Caki2 (cell line): ENCODE measurements at places on chromosomes 3 and 15. TPM values are rescaled to one million over a fixed set of nuclear protein-coding genes. Genes with fewer than 3 reads are reported as not detected.
A peak's percentile ranks its signal among the peaks of the same experiment; 100 is the strongest.

RAB8B gene
- 8.0 and 10.4 TPM in 2 replicates for total RNA-seq

CCDC13 gene
- not detected in 2 replicates for total RNA-seq

SEMA6D gene
- 0.14 TPM in 1 of 2 replicates, not detected in the other for total RNA-seq

PCLAF gene
- total RNA-seq: 73.7 and 79.2 TPM in 2 replicates

TRPM1 gene
- 0.07 TPM in 1 of 2 replicates, not detected in the other for total RNA-seq

ERICH6 gene
- total RNA-seq: not detected in 2 replicates

GABRR3 gene
- total RNA-seq: not detected in 2 replicates

SMCO1 gene
- total RNA-seq: not detected in 2 replicates

PDCD10 gene
- total RNA-seq: 86.4 and 87.7 TPM in 2 replicates

- DNase-seq: no peak
Measured at GRCh38 chr3:118949113-118949760, 85.4 kb downstream of the IGSF11 start.

GRCh38 chr15:70580286-70580685 is 183.1 kb downstream of the UACA start:
- DNase-seq: no peak

DNA sequence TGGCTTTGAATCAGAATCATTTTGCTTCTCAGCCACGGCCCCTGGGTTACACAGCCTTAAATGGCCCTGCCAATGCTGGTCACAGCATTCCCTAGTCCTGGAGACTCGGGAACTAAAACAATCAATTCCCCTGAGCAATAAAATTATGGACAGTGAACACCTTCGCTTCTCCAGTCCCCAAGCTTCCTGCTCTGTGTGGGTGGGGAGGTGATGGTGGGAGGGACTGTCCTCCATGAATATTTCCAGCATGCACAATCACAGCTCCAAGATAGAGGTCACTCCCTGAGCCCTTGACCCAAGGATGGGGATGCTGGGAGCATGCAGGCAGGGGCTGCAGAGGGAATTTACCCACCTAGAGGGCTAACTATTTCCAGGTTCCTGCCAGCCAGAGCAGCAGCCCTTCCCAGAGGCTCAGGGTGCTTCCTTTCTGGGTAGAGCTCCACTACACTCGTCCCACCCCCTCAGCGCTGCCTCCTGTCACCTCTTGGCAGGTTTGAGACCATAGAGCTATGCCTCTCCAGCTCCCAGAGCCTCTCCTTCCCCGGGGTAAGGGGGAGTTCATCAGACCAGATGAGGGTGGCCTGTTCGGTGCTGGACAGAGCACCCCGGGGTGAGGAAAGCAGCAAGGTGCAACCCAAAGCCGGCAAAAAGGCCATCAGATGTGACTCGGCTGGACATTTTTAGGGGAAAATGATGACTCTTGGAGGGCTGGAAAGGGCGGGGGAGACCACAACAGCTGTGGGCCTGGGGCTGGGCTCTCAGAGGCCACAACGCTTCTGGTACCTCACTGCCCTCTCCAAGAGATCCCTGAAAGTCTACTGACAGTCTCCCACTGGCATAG is 14.5 kb upstream of the CCDC33 start:
- DNase-seq: no peak

GRCh38 chr3:168812234-168812633 is 716.5 kb upstream of the GOLIM4 start:
- DNase-seq: no peak

- DNase-seq: no peak
Measured at GRCh38 chr3:27289769-27290413, 79.3 kb downstream of the NEK10 start.

GRCh38 chr3:66036586-66037148 is 2.1 kb downstream of the MAGI1 start:
- DNase-seq: no peak

- DNase-seq: no peak
Measured at GRCh38 chr15:45790325-45790943, 155.6 kb downstream of the SQOR start.

GRCh38 chr3:14548321-14548729 is 8.2 kb upstream of the GRIP2 start:
- no peak for DNase-seq

DNA sequence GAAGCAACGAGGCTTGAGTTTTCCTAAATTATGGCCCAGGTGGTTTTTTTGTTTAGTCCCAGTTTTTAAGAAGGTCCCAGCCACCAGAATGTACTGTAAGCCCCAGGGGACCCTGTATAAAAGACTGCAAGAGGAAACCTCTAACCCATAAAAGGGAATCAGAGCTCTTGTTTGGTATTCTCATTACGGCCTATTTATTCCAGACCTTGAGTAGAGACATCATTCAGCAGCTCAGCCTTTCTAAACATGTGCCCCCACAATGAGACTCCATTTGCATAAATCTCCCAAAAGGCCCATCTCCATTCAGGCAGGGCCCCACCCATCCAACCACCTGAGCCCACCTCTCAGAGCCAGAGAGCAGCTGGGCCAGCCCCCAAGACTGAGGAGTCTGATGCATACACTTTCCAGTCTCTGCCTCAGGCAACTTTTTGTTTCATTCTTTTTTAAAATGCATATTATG is 25.7 kb downstream of the ZDHHC3 start:
- no peak for DNase-seq

DNA sequence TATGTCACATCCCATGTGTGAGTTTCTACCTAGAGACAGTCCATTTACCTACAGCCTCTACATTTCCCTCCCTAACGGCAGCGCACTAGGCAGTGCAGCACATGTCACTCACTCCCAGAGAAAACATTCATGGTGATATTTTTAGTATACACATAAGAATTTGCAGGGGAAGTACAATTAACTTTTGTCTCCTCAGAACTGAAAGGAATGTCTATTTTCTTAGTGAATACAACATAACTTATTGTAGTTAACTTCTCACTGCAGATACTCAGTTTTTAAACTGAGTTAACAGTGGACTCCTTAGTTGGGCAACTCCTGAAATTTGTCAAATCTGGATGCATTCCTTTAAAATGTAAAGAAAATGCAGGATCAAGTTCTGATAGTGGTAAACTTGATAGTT is 4.5 kb upstream of the ZBTB47 start:
- no peak for DNase-seq

- no peak for DNase-seq
Measured at GRCh38 chr15:77577366-77577950, 55.3 kb downstream of the LINGO1 start.

- no peak for DNase-seq
Measured at GRCh38 chr3:194051366-194052149, 84.4 kb upstream of the HES1 start.

DNA sequence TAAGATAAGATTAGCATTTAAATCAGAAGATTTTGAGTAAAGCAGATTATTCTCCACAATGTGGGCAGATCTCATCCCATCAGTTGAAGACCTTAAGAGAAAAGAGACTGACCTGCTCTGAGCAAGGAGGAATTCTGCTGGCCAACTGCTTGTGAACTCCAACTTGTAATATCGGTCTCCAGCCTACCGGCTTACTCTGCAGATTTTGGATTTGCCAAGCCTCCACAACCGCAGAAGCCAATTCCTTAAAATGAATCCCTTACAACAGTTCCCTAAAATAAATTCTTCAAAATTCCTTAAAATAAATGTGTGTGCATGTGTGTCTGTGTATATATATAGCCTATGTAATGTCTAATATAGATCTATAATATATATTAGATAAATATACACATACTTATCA is 107.4 kb upstream of the KLF13 start:
- no peak for DNase-seq

- no peak for DNase-seq
Measured at GRCh38 chr3:492586-493316, 296.2 kb downstream of the CHL1 start.

- DNase-seq: no peak
Measured at GRCh38 chr3:171453180-171453886, 6.9 kb downstream of the TNIK start.

DNA sequence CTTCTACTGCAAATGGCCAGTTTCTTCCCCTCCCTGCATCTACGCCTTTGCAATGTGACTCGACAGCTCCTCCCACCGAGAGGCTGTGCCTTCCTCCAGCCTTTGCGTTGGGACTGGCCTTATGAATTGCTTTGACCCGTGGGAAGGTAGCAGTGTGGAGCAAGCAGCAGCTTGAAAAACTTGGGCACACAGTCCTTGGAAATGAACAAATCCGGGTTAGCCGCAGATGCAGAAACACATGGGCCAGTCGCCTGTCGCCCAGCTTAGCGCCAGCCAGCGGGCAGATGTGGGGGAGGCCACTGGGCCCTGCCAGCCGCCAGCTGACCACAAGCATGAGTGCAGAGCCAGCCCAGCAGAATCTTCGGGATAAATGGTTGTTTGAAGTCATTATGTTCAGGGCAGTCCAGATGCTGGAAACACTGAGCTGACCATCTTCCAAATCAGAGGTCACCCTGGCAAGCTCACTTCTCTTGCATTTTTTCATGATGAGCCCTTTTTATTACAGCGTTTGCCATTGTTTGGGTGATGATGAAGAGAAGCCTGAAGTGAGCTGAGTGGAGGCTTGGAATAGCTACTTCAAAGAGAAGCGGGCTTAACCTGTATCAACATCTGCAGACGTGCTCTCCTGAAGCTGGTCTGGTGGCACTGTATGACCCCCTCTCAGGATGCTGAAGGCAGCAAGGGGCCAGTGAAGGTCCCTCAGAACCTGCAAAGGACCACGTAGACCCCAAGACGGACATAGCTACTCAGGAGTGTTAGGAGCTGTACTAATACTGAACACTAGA is 9.8 kb downstream of the SELENOS start:
- no peak for DNase-seq

GRCh38 chr3:8416965-8417364 is 84.7 kb upstream of the LMCD1 start:
- DNase-seq: peak; percentile 41

DNA sequence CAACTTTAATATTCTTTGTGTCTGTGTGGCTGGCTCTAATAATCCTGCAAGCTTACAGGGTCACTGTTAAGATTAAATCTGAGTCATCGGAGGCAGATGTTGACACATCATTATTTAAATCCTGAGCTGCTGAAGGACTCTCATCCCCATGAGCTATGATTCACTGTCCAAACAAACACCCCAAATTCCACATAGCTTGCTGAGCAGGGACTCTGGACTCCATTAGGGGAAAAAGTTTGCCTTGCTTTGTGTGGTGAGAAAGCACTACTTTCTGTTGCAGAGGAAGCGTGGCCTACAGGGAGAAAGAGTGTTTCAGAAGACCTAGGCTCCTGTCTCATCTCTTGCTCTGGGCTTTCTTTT is 213.7 kb downstream of the PDCD6IP start:
- peak; percentile 83 for DNase-seq

DNA sequence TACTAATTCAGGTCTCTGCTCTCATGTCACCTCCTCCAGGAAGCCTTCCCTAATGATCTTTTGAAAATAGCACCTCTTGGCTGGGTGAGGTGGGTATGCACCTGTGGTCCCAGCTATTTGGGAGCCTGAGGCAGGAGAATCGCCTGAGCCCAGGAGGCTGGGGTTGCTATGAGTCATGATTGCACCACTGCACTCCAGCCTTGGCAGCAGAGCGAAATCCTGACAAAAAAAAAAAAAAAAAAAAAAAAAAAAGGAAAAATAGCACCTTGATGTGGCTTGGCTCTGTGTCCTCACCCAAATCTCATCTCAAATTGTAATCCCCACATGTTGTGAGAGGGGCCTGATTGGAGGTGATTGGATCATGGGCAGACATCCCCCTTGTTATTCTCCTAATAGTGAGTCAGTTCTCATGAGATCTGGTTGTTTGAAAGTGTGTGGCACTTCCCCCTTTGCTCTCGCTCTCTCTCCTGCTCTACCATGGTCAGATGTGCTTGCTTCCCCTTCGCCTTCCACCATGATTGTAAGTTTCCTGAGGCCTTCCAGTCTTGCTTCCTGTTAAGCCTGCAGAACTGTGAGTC is 11.2 kb upstream of the RNU6-1 start:
- DNase-seq: no peak

GRCh38 chr15:48250640-48251076 is 44.6 kb downstream of the SLC12A1 start:
- DNase-seq: peak; percentile 47

- DNase-seq: no peak
Measured at GRCh38 chr3:104080088-104080626, 1286.6 kb upstream of the ALCAM start.

GRCh38 chr3:120052677-120053076 is 41.6 kb downstream of the GSK3B start:
- no peak for DNase-seq
